ENCODE measurements at places on chromosomes 6 and 20.

DNA sequence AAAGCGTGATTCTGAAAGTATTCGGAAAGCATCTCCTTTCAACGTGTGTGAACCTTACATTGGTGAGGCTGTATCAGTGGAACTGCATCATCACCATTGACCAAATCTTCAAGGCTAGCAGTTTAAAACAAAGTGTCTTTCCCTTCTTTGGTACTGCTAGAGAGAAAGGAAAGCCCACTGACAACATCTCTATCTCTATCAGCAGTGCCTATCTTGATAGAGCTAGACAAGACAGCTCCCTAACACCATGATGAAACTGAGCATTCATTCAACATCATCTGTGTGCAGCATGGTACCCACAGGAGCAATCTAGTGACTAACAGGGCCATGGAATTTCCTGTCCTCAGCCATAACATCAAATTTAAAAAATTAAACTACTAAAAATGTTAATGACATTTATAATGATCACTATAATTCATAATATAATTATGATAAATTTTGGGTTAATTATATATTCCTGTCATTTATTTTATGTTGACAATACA is 31.5 kb upstream of the EDN1 start:
- DNase-seq = no peak

DNA sequence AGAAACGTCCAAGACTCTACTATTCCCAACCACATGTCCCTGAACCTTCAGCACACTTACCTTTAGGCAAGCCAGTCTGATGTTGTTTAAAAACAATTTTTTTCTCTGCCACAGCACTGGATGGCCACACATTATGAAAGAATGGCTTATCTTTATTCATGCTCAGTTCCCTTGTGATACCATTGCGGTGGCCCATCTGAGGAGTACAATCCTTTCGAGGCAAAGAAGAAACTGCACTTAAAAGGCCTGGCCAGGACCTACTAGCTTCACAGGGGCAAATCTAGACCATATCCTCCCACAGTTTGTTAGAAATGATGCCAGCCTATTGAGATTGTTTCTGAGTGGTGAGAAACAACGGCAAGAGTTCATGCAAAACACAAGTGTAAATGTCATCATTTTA is 88.4 kb upstream of the PLEKHG1 start:
- no peak for DNase-seq

DNA sequence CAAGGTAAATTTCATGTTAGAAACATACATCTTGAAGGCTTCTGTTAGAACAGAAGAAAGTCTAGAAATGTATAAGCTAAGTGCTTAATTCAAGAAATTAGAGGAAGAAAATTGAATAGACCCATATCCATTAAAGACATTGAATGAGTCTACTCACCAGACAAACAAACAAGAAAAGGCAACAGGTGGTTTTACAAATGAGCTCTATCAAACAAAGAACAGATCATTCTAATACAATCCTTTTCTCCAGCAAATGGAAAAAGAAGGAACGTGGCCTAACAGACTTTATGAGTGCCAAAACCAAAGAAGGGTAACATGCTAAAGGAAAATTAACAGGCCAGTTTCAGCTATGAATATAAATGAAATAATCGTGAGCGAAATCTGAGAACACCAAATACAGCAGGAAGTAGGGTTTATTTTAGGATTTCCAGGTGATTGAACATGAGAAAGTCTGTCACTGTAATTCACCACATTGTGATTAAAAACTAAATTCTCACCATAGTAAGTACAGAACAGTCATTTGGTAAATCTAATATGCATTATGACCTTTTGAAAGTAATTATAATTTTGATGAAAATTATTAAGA is 22.6 kb downstream of the MTHFD1L start:
- no peak for DNase-seq

DNA sequence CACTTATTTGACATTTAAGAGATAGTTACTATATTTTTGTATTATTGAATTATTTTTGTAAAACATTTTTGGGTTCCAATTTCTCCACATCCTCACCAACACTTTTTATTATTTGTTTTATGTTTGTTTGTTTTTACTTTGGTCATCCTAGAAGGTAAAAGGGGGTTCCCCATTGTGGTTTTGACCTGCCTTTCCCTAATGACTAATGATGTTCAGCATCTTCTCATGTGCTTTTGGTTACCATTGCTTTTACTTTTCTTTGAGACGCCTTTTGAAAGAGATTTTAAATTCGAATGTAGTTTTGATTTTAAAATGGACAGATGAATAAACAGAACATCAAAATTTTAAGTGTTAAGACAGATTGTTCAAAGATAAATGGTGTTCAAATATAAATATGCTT is 46.9 kb downstream of the AK9 start:
- no peak for DNase-seq

GRCh38 chr20:19141998-19142397 is 70.4 kb upstream of the SLC24A3 start:
- DNase-seq = no peak

GRCh38 chr6:62175195-62175594 is 110.8 kb downstream of the KHDRBS2 start:
- DNase-seq = no peak

DNA sequence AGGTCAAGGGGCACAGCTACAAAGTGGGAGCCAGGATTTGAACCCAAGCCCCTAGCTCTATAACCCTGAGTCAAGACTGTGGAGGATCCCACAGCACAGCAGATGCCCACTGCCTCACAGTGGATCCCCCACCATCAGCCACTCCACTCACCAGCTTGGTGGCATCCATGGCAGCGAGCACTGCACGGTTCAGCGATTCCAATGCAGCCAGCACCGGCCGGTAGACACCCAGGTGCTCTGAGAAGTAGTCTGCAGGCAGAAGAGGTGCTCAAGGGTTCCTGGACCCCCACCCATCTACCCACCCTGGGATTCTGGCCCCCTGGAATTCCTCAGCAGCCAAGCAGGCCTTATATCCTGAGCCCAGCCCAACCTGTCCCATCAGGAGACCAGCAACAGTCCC is 2.5 kb downstream of the ACTL10 start:
- no peak for DNase-seq

DNA sequence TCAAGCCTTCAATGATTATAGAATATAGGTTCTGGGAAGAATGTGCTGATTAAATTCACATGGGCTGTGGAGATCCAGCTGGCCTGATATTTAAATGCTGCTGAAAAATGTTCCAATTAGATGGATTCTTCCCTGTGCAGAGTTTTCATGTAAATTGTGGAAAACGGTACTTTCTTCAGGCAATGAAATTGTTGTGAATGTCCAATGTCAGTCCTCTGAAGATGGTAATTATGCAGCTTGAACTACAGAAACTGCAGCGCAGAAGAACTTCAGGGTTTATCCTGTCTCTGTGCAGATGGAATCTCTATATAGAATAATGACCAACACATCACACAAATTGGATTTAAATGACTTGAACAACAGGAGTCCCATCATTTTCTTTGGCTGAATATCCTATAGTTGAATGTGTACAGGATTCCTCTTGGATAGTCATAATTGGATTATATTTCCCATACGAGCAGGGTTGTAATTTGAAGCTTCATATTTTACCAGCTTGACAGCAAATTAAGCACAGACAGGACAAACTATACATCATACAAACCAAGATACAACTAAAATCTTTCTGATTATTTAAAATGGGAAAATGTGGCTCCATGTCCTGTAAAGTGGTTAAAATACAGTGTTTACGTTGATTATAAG is 82.3 kb downstream of the CAP2 start:
- no peak for DNase-seq

DNA sequence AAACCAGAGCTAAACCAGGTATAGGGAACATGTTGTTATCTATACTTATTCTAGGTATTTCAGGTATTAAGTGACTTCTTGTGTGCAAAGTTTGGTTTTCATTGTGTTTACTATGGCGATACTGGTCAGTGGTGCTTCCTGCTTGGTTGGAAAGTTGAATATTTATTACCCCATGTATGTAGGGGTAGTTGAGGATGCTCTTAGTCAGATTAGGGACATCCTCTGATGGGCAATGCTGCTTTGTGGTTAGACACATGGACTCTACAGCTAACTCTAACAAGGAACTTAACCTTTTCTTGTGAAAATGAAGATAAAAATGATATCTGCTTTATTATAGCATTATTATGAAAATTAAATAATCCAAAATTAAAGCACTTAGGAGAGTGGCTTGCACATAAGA is 44.1 kb upstream of the ENPP1 start:
- DNase-seq = no peak

GRCh38 chr6:10742251-10742650 is 5.4 kb upstream of the TMEM14B start:
- DNase-seq = no peak

DNA sequence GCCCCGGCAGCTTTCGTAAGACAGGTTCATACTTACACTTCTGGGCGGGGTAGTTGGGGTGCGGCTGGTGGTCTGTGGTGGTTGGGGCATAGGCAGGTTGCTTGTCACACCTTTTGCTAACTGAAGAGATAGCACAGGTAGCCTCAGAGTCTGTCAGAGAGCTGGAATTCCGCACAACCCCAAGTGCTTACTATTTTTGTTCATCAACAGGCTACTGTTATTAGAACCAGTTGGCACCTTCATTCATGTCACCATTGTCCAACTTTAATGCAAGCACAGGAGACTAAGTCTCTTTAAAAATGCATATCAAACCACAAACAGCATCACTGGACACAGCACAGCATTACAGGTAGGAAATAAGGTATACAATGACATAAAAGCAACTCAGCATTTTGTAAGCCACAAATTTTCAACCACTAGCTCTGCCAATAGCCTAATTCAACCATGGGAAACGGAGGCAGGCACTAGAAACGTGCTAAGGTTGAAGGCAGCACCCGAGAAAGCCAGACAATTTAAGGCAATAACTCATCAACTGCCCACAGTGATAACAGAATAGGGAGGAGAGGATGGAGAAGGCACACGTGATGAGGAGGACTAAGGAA is 143.8 kb downstream of the ZMYND8 start:
- DNase-seq = no peak

DNA sequence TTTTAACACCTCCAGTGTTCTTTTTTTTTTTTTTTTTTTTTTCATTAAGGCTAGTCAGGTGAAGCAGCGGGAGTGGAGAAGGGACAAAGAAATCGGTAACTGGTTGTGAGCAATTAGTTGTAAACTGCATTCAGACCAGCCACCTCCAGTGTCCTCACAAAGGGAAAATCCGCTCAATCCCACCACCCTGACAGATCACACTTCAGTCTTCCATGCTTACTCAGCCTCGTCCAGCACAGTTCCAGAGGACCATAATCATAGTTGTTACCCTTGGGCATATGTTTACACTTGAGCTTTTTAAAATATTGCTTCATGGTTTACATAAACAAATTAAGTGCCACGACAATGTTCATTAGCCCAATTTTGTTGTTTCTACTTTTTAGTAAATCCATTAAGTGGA is 10.2 kb downstream of the DYNLRB1 start:
- no peak for DNase-seq

GRCh38 chr6:2900221-2900807 is 2.8 kb downstream of the SERPINB9 start:
- no peak for DNase-seq

GRCh38 chr20:9280666-9281065 is 211.8 kb downstream of the PLCB4 start:
- DNase-seq = no peak

DNA sequence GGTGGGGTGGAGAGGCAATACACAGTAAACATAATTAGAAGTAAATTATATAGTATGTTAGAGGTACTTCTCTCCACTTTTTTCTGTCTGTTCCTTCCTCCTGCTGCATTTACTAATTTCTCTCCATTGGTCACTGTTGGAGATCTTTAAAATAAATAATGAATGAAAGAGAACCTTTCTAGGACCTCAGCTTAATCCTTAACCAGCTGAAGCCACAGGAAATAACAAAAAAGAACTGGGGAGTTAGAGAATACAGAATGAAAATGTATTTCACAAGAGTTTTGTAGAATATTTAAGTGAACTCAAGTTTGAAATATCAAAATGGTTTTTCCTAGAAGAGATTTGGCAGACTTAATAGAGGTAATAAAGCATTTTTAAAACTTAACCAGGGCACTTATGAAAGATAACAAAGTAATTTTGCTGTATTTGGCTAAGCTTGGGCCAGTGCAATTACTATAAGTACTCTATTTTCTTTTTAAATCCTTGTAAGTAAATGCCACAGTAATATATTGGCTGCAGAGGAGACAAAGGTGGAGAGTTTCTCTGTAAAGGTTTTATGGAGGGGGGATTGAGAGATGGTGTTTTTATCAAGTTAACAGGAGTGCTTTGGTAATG is 405.0 kb downstream of the CDKAL1 start:
- DNase-seq = no peak

DNA sequence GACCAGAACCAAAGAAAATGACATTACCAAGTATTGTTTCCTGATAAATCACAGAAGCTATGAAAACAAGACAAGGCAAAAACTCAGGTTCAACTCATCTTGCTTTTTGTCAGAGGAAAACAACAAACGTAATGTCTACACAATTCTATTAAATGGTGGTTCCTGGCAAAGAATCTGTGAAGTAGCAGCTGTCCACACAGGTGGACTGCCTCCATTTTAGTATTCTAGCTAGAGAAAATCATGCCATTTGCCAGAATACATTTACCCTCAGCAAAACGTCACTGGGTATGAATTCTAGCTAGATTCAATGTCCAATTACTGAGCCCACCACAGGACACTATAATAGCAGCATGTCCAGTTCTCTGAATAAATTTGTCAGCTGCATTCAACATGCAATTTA is 125.4 kb downstream of the ADGRB3 start:
- no peak for DNase-seq

GRCh38 chr20:32477594-32478512 is 107.3 kb downstream of the NOL4L start:
- no peak for DNase-seq

DNA sequence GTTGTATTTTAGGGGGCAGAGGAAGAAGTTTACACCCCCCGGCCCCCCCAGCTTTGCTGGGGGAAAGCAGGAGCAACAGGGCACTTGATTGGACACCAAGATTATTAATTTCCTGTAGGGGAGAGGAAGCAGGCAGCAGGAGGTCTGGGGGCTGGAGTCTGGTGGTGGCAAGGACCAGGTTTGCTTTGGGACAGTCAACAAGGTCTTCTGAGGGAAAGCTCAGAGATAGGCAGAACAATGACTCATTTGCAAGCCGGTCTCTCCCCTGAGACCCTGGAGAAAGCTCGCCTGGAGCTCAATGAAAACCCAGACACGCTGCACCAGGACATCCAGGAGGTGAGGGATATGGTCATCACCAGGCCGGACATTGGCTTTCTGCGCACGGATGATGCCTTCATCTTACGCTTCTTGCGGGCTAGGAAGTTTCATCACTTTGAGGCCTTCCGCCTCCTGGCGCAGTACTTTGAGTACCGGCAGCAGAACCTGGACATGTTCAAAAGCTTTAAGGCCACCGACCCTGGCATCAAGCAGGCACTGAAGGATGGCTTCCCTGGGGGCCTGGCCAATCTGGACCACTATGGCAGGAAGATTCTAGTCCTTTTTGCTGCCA is 1.6 kb downstream of the CLVS2 start:
- no peak for DNase-seq

- no peak for DNase-seq
Measured at GRCh38 chr6:28005975-28006374, 48.9 kb downstream of the OR2B6 start.

DNA sequence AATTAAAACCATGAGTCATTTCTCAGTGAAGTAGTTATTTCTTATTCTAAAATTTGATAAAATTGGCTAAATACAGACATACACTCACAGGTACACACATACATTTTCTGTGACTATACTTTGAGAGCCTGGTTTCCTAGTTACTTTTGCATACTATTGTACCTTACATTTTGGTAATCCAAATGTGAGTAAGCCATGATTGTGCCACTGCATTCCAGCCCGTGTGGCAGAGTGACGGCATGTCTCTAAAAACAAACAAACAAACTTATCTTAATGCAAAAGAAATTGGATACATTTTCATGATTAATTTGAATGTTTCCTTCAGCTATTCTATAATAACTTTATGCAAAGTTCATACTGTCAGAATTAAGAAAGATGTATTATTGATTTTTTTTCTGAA is 628.8 kb downstream of the GRIK2 start:
- DNase-seq = no peak
